ENCODE measurements at places on chromosomes 16 and 17.

- no peak for DNase-seq
Measured at GRCh38 chr16:20675488-20676267, 21.8 kb downstream of the ACSM1 start.

DNA sequence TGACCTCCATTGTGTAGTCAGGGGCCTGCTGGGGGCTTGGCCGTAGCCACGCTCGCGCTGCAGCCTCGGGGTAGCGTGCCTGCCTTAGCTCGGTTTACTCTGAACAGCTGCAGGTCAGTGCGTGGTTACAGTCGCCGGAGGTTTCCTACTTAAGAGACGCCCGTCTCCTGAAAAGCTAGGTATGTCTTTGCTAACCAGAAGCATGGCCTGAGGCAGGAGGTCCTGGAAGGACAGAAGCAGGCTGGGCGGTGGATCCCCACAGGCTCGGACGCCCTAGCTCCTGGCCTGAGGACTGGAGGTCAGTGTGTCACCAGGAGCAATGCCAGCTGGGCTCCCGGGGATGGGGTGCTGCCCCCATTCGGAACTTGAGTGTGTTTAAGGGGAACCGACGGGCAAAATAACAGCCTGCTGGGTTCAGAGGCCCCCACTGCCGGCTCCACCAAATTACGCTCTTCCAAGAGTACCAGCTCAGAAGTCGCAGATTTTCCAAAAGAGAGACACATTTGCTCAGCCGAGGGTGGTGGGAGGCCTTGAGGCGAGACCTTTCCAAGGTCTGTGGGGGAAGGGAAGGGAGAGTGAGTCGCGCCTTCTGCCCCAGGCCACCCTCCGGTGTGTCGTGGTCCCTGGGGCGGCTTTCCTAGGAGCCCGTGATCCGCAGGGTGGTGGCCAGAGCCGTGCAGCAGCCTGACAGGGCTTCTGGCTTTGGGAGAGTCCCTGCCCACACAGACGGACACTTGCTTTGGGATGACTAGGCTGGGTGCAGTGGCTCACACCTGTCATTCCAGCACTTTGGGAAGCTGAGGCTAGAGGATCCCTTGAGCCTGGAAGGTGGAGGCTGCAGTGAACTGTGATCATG lies 3.9 kb upstream of the GNG13 start:
- DNase-seq, result no peak

DNA sequence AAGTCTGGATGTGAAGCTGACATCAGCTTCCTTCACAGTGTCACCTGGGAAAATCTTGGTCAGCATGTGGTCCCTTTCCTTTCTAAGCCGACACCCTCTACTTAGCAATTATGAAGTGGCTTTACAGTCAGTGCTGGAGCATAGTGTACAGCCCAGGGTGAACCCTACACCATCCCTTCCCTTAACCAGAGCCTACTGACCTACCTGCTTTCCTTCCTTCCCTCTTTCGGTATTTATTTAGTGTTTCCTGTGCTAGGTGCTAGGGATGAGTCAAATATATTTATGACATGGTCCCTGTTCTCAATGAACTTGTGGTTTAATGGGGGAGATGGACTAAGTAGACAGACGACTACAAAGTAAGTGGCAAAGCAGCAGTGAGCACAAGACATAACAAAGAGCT lies 77.5 kb downstream of the CDK5R1 start:
- no peak for DNase-seq

GRCh38 chr16:46568472-46569230 lies 52.5 kb downstream of the SHCBP1 start:
- no peak for DNase-seq

- no peak for DNase-seq
Measured at GRCh38 chr17:3602499-3602898, 6.7 kb downstream of the TRPV1 start.

- DNase-seq, result no peak
Measured at GRCh38 chr16:31355431-31356100, 590 bp downstream of the ITGAX start.

- no peak for DNase-seq
Measured at GRCh38 chr17:30302241-30302640, 10.5 kb upstream of the BLMH start.

- DNase-seq, result peak; percentile 21
Measured at GRCh38 chr17:27756467-27757371, 43.6 kb downstream of the NOS2 start.

- no peak for DNase-seq
Measured at GRCh38 chr17:61770043-61770442, 93.3 kb downstream of the BRIP1 start.

GRCh38 chr16:2614761-2615191 lies 67.5 kb upstream of the KCTD5 start:
- DNase-seq, result no peak

DNA sequence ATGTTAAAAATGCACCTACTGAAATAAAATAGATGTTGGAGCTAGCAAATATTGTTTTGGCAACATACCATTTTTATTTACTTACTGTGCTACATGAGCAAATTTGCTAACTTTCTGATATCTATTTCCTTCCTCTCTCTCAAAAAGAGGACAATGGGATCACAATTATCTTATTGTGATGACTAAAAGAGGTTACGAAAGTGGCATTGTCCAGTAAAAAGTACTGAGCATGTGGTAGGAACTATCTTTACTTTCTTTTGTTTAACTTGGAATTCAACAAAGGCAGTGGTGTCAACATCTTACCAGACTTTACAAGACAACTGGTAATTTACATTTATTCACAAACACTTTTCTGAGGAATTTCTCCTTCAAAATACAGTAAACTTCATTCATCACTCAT lies 1542.6 kb upstream of the CDH8 start:
- DNase-seq, result no peak

DNA sequence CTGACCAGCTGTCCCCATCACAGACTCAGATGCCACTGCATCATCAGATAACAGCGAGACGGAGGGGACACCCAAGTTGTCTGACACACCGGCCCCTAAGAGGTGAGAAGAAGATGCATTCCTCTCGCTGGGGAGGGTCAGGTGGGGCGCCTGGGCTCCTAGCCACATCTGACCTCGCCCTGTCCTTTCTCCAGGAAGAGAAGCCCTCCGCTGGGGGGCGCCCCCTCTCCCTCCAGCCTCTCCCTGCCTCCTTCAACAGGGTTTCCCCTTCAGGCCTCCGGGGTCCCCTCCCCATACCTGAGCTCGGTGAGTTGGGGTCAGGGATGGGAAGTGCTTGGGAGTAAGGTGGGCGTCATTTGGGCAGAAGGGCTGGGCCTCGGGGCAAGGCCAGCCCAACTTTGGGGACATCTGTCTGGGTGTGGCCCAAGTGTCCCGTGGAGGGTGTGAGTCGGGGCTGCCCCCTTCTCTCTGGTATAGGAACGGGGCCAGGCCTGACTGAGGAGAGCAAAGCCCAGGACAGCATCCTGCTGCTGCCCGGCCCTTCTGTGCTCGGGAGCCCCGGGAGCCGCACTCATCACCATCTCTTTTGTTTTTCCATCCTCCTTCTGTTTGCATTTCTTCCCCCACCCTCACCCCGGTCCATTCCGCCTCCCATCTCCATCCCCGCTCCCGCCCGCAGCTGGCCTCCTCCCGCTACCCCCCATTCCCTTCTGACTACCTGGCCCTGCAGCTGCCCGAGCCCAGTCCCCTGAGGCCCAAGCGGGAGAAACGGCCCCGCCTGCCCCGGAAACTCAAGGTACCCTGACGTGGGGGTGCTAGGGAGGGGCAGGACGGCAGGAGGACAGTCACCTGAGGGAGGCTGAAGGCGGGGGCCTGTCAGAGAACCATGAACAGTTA lies 4.9 kb downstream of the INO80E start:
- no peak for DNase-seq

DNA sequence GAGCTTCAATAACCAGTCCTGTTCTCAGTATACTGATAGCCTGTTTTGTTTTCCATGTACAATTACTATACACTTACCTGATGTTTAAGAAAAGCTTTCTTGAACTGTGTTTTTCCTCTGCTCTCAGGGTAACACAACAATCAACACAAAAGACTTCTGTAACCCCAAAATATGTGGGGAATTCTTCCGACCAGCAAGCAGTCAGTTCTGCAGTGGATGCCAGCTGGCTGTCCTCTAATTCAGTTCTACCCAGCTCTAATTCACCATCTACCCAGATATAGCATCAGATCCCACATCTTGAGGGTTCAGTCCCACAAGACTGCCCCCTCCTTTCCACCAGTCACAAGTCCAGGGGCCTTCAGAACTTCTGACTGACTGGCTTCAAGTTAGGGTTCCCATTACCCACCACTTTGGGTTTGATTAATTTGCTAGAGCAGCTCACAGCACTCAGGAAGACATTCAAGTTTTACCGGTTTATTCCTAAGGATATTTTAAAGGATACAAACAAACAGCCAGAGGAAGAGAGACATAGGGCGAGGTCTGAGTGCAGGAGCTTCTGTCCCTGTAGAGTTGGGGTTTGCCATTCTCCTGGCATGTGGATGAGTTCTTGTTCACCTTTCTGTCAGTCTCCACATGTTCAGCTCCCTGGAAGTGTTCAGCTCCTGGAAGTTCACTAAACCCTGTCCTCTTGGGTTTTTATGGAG lies 178.2 kb downstream of the CHD9 start:
- DNase-seq, result no peak

DNA sequence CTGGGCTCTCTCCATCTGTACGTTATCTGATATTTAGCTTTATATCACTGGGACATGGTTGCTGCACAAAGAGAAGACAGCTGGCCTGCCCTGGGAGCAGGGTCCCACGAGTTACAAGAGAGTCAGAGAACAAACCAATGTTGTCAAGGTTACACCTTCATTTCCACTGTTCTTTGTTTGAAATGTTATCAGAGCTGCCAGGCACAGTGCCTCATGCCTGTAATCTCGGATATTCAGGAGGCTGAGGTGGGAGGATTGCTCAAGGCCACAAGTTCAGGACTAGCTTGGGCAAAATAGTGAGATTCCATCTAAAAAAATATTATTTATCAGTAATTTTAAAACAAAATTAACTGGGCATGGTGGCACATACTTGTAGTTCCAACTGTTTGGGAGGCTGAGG lies 34.6 kb downstream of the ATP6V0A1 start:
- DNase-seq, result no peak

- peak; percentile 58 for DNase-seq
Measured at GRCh38 chr16:87780385-87780989, 14.7 kb upstream of the KLHDC4 start.

GRCh38 chr17:35254107-35254773 lies 11.4 kb downstream of the SLFN5 start:
- DNase-seq, result no peak

- no peak for DNase-seq
Measured at GRCh38 chr16:14098081-14098480, 27.0 kb downstream of the MRTFB start.

DNA sequence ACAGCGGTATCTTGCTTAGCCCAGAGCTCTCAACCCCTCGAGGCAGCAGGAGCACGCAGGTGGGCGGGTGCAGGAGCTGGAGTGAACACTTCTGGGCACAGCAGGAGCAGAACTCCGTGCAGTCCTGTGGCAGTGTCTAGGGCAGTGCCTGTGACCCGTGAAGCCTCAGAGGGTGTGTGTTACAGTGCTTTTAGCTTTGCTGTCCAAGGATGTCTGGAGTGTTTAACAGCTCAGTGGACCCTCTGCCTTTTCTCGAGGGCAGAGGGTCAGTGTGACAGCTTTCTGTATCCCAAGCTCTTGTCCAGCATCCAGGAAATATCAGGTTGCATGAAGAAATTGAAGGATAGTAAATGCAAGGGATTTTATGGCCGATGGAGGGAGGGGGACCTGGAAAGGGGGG lies 16.4 kb upstream of the SSTR5 start:
- DNase-seq, result no peak

GRCh38 chr16:77480681-77481315 lies 46.0 kb upstream of the ADAMTS18 start:
- DNase-seq, result no peak

GRCh38 chr17:17467016-17467415 lies 9.8 kb upstream of the MED9 start:
- no peak for DNase-seq

GRCh38 chr17:72423286-72423589 lies 302.4 kb downstream of the SOX9 start:
- no peak for DNase-seq

DNA sequence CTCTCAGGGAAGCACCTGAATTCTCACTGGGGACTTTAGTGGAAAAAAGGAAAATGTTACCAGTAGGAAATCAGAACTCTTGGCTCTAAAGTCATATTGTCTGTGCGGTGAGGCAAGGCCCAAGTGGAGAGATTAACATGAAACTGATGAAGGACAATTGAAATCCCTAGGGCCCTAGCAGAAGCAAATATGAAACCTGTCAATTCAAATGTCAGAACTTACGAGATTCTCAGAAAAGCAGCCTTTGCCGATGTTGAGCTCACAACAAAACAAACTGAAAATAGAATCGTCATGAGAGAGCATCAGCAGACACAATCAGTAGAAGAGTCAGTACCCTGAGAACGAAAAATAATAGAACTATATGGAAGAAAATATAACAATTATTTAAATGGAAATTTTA lies 108.8 kb downstream of the ELAC2 start:
- DNase-seq, result no peak

DNA sequence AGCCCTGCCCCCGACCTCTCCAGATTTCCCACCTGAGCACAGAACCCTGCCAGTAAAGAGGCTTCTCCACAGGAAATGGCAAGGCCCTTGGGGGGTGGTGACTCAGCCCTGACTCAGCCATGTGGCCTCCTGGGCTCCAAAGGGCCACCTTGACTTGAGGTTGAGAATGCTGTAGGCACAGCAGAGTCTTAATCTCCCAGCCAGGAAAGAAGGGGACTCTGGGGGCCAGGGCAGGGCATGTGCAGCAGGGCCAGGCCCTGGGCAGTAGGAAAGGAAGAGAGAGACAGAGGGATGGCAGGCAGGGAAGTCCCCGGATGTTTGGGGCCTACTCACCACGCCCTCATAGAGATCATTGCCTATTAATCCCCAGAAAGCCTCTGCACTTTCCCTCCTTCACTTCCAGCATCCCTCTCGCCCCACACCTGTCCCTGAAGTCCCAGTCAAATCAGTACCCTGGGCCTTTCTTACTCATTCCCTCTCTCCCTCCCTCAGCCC lies 4.8 kb upstream of the ITGA3 start:
- DNase-seq, result peak; percentile 53

DNA sequence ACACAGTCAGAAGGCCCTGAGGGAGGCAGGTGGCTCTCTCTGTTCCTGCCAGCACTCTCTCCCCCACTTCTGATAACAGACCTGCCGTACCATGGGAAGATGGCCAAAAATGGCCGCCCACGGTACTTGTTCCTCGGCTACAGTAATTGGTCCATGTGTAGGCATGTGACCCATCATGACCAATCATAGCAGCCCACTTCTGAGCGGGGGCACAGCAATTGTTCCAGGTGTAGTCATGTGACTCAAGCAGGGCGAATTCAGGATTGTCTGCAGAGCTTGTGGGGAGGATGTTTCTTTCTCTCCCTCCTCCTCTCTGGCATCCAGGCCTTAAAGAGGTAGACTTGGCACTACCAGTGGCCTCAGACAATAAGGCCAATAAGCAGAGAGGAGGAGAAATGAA lies 250.4 kb downstream of the MRTFB start:
- no peak for DNase-seq

GRCh38 chr17:28968231-28968913 lies 17.1 kb upstream of the PHF12 start:
- DNase-seq, result no peak

GRCh38 chr16:47073223-47074155 lies 70.3 kb downstream of the NETO2 start:
- DNase-seq, result no peak

- no peak for DNase-seq
Measured at GRCh38 chr16:81551821-81552304, 107.3 kb downstream of the CMIP start.

All from activated T-helper 1 cell treated with anti-CD3 and anti-CD28 coated beads, Interleukin-12 subunit alpha, Interleukin-12 subunit beta, Interleukin-2, Interleukin-4 antibody, amounts not matched to agents 30 ng/mL and 10 ng/mL and 1 ng/mL, durations not matched to agents 14 hours and 24 hours and 36 hours (primary cell).